ENCODE measurements at places on chromosomes 12 and 14. TPM values are rescaled to one million over a fixed set of nuclear protein-coding genes. Genes with fewer than 3 reads are reported as not detected.
A peak's percentile ranks its signal among the peaks of the same experiment; 100 is the strongest.

GRCh38 chr12:14239935-14240872 is 125.3 kb upstream of the ATF7IP start:
- no peak for DNase-seq

DNA sequence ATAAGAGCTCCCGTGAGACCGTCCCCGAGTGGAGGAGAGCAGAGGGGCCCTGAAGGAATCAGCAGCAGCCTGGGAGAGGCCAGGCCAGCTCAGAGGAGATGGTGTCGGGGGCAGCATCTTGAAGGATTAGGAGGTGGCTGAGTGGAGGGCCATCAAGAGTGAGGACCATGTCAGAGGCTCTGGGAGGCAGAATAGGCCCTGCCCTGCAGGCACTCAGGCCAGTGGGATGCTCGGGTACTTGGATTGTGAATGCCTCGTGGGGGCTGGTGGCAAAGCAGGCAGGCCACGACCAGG is 47.7 kb downstream of the IL31 start:
- no peak for DNase-seq

DNA sequence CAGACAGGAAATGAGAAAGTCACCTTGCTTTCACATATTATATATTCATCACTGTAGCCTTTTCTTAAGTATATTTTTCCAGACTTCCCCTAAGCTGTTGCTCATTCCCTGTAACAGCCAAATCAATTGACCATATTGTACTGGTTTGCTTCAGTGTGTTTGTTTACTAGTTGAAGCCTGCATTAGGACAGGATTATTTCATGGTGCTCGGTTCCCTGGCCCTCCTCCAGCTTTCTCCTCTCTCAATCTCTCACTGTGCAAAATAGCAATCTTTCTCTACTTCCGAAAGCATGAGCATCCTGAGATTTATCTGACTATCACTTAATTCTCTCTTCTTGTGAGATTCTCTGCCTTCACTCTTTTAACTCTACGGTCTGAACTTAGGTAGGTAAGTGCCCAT is 2.4 kb downstream of the SLC35F4 start:
- no peak for DNase-seq

- no peak for DNase-seq
Observed at GRCh38 chr14:39827901-39828655, 395.8 kb upstream of the FBXO33 start.

GRCh38 chr14:72243309-72244293 is 311.4 kb downstream of the RGS6 start:
- DNase-seq, result no peak

DNA sequence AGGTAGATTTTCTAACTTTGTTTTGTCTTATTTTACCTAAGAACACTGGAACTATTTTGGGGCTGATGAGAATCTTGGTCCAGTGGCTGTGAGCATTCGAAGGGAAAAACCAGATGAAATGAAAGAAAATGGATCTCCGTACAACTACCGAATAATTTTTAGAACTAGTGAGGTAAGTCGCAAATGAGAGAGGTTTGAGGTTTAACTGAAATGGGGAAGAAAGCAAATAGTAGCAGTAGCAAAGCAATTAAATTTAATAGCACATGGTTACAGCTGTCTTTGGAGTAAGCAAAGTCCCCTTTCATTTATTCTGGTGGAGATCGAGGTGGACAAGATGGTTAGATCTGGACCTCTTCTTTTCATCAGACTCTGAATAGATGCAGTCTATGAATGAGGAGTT is 313.5 kb upstream of the RGS6 start:
- DNase-seq, result no peak

- DNase-seq, result no peak
Observed at GRCh38 chr14:99780690-99781089, 12.5 kb upstream of the EML1 start.

- DNase-seq, result no peak
Observed at GRCh38 chr14:24888532-24888931, 161.4 kb downstream of the STXBP6 start.

DNA sequence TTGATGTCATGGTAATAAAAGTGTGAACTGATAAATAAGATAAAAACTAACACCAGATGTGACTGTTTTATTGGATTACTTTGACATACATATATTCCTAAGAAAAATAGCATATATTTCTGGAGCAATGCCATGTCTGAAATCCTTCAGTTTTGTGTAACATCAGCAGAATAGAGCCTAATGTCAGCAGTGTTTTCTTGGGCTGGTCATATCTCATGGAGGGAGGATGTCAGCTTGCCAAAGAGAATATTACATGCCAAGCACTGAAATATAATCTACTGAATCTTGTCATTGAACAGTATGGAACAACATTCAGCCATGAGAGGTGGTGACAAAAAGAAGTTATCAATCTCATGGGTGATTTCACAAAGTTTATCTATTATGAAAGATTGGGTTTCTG is 220.3 kb downstream of the KLHL28 start:
- DNase-seq, result no peak

DNA sequence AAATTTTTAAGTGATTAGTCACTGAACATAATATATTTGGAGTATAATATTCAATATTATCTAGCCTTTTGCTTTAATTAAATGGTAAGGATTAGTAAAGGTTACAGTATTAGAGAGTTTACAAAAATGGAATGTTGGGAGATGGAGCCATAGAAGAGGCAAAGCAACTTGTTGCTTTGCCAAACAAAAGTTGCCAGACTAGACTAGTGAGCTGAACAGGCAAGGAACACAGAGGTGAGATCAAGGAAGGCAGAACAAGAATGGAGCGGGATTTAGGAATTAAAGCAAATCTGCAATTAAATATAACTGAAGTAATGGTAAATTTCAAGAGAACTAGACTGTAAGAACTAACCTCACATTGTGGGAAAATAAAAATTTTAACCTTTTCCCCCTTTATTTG is 5.1 kb downstream of the ARF6 start:
- DNase-seq, result no peak

DNA sequence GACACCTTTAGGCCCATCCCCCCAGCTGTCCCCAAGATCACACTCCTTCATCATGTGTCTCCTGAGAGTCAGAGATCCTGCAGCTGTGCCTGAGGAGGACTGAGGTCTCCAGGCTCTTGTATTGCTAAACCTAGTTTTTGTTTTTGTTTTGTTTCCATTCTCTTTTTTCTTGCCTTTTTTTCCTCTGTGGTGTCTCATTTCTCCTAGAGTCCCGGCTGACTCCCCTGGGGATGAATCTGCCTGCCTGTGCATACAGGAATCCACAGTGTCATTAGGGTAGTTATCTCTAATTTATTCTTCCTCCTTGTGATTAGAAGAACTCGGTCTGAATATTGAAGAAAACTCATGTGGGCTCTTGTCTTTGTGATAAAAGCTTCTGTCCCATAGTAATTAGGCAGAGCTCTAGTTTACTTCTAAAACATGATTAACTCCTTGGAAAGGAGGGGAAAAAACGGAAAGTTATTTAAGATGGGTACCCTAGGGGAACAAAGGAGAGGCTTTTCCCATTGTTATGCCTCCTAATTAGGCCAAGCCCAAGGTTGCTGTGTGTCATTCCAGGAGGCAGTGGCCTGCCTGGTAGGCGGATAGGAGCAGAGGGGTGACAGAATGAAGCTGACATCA is 343.2 kb downstream of the ZFP36L1 start:
- peak; percentile 67 for DNase-seq

- no peak for DNase-seq
Observed at GRCh38 chr14:95722525-95723190, 8.7 kb upstream of the TCL1A start.

GRCh38 chr14:61652526-61653262 is 42.6 kb upstream of the HIF1A start:
- no peak for DNase-seq

DNA sequence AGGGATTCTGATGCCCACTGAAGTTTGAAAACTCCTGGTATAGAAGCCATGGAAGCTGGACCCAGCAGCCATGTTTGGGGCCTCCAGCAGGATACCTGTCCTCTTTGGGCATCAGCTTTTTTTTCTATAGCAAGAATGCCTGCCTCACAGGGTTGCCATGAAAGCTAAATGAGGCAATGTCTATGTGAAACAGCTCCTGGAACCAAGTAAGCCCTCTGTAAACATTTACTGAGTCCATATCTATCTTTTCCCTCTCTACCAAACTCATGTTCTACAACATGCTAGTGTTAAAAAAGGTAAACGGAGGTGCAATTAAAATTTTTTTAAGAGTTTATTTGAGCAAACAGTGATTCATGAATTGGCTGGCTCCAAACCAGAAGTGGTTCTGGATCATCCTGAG is 28.6 kb downstream of the FLVCR2 start:
- no peak for DNase-seq

- no peak for DNase-seq
Observed at GRCh38 chr14:75452324-75452723, 24.5 kb downstream of the JDP2 start.

DNA sequence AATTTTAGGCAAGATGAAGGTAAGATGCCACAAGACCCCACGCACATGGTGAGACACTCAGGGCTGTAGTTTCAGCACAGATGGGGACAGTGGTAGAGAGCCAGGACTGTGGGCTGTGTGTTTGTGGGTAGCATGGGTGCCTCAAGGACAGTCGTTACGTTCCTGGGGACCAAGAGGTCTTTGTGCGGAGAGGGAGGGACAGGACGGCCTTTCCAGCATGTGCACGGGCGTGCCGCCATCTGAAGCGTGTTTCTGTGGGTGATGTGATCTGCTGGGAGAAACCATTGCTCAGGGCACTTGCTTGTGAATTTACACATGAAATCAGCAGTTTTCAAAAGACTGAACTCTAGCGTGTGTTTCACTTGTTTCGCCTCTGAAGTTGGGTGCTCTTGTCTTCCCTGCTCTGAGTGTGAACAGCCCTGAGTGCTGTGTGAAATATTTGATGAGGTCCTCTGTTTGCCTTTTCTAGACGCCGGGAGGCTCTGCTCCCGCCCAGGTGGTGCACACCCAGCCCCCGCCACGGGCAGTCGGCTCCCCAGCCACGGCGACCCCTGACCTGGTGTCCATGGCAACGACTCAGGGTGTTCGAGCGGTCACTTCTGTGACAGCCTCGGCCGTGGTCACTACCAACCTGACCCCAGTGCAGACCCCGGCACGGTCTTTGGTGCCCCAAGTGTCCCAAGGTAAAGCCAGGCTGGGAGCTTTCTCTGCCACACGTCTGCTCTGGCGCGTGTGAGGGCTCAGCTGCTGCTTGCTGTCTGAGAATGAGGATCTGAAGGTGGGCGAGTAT is 82.3 kb downstream of the DDX51 start:
- DNase-seq, result no peak

DNA sequence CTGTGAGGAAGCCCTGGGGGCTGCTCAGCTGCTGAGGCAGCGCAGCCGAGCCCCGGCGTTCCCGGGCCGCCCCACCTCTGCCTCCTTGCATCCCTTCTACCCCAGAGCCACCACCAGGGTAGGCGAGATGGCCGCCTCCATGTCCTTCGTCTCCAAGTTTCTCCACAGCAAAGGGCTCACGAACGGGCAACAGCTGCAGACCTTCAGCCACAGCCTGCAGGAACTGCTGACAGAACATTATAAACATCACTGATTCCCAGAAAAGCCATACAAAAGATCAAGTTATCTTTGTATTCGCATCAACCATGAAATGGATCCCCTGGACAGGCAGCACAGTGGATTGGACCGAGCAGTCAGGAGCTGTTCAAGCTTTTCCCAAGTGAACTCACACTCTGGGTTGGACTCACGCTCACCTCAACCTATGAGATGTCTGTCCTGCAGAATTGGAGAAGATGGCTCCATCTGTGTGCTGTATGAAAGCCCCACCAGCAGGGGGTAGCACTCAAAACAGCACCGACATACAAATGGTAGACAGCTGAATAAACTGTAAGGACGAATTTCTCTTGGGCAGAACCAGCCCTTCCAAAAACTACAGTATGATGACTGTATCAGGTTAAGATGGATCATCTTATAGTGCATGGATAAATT is 19.4 kb upstream of the A2M start:
- no peak for DNase-seq

- DNase-seq, result no peak
Observed at GRCh38 chr14:105343194-105343593, 28.6 kb downstream of the PACS2 start.

DNA sequence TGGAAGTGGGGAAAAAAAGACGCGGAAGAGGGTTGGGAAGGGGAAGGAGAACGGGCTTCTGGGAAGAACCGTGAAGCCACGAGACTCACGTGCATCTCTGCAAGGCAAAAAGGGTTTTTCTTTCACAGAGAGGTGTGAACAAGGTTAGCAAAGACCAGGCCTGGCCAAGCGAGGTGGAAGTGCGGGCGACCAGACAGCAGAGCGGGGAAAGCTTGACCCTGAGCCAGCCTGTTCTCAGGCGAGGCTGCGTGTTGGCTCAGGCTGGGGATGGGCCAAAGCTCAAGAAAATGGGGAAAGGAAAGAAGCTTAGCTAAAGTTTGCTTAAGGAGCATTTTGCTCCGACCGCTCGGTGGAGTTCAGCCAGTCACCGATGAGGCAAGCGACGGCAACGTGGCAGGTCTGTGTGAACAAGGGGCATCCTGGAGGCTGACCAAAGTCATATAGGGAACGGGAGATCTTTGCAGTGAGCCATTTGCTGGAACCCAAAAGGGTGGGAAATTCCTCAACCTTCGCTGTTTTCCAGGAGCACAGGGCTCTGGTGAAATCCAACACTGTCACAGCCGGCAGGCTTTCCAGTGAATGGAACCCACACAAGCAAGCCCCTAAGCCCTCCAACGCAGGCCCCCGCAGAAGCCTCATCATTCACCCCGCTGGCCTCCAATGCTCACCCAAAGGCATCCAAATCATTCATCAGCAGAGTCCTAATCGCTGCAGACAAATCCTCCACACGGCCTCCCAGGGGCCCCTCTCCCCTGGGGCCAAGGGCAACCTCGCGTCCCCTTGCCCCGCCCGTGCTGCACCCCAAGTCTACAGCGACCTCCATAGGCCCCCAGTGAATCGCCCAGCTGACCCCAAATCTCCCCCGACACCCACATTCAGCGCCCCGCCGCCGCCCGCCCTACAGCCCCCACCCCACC is 754 bp downstream of the ZNF605 start:
- DNase-seq, result no peak

DNA sequence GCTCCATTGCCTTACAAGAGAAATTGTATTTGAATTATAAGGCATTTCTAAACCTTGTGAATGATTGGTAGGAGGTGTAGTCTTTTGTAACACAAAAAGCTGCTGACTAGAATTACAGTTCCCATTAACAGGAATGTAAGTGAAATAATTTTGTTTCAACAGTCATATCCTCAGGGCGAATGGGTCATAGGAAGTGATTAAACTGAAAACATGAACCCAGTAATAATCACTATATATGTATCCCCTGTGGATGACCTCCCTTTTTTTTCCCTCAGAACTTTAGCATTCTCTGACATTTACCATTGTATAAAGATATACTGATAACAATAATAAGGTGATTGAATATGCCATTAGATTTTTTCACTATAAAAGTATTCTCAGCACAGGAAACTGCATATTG is 312.3 kb downstream of the ATP23 start:
- DNase-seq, result no peak

Gene MSI1
- polyA plus RNA-seq, result 0.25 TPM

Gene HPD
- polyA plus RNA-seq, result 0.87 TPM

Gene TMEM30B
- polyA plus RNA-seq, result 20.0 TPM

Gene WNT1
- polyA plus RNA-seq, result 0.05 TPM

Gene CYP46A1
- polyA plus RNA-seq, result 0.62 TPM

Gene HOTAIR
- 0.25 TPM for polyA plus RNA-seq

Gene NEMP1
- polyA plus RNA-seq, result 9.5 TPM

Gene LRTM2
- 0.11 TPM for polyA plus RNA-seq

Gene CEP83
- polyA plus RNA-seq, result 15.1 TPM

Gene MIP
- 0.02 TPM for polyA plus RNA-seq

Gene TMEM229B
- 6.6 TPM for polyA plus RNA-seq

All from thymus (tissue), 14 donors.